Activated naive CD4-positive, alpha-beta T cell treated with anti-CD3 and anti-CD28 coated beads for 36 hours (primary cell): ENCODE measurements at places on chromosomes 1 and 21. TPM values are rescaled to one million over a fixed set of nuclear protein-coding genes. Genes with fewer than 3 reads are reported as not detected.

DNA sequence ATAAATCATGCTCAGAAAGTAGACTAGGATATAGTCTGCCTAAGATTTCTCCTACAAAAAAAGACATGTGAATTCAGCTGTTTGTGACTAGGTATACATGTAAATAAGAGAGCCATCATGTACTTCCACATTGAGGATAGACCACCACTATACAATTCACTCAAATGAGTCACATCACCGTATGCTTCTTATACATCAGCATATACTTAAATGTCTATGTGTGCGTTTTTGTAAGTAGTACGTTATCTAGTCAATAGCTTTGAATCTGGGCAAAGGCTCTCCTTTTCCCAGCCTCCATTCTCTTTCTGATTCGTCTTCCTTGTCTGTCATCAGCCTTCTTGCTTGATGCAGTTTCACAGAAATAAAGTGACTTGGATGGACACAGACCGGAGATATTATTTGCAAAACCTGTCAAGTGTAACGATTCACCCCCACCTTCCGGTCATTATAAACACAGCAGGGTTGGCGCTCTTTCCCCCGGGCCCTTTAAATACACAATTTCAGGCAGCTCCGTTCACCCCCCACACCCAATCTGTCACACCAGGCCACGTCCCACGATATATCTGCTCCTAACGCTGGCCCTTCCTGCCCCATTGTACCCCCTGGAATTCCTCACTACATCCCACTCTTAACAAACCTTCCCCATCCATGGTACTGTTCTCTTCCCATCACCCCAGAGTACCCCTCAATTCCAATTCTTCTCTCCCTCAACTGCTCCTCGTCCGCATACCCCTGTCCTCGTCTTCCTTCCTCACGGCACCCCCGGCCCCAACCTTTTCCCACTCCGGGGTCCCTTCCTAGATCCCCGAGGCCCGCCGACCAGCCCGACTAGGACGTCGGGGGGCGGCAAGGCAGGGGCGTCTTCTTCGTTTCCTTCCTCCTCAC, 636 bp downstream of the VAMP4 start:
- peaks cover 40% of the 10 kb centered on the region for H3K4me1 ChIP-seq
- no peaks in the 10 kb centered on the region for H3K27me3 ChIP-seq
- peaks cover 11% of the 10 kb centered on the region for H3K36me3 ChIP-seq
- peak; percentile 67 for DNase-seq
- peak overlapping the region; percentile 96 for H3K4me3 ChIP-seq

- DNase-seq = no peak
- no peaks in the 10 kb centered on the region for H3K27me3 ChIP-seq
- no peak overlapping the region for H3K4me3 ChIP-seq
Observed at GRCh38 chr1:40704817-40705733, 13.6 kb downstream of the NFYC start.

DNA sequence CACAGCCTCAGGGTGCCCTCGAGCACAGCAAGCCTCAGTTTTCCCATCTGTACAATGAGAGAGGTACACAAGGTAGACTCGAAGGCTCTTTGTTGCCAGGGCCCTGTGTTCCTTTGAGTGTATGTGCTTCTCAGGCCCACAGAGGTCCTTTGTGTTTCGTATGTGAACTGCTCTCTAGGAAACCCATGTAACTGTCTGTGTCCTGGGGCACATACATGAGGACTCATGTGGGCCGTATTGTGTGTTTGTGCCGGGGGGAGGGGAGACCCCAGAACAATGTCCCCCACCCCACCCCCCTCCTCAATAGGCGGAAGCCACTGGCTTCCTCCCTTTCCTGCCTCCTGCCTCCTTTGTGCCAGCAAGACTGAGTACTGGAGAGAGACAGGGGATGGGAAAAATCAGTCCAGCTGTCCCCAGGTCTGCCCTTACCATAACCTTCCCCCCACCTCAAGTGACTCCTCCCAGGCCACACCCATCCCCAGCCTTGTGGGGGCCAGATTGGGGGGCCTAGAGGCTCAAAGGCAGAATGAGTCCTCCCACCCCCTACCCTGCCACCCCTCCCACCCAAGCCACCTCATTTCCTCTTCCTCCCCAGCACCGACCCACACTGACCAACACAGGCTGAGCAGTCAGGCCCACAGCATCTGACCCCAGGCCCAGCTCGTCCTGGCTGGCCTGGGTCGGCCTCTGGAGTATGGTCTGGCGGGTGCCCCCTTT, at the start of gene TIE1:
Gene TIE1, plus strand, starts transcription at position 605 of the 717 bp plus-strand sequence. Its CDS starts 90 bp downstream, at position 695.
- DNase-seq = no peak
- H3K27ac ChIP-seq = no peak within 1 kb of the TSS
- no peaks in the 10 kb centered on the region for H3K27me3 ChIP-seq
- peaks cover 7% of the 10 kb centered on the region for H3K4me1 ChIP-seq

- no peak overlapping the region for H3K27ac ChIP-seq
- no peaks in the 10 kb centered on the region for H3K36me3 ChIP-seq
- no peak for DNase-seq
- no peaks in the 10 kb centered on the region for H3K4me1 ChIP-seq
- peaks cover 3% of the 10 kb centered on the region for H3K27me3 ChIP-seq
Observed at GRCh38 chr1:61226791-61227567, 144.6 kb downstream of the NFIA start.

- no peak overlapping the region for H3K27ac ChIP-seq
- H3K4me3 ChIP-seq = no peak overlapping the region
- DNase-seq = no peak
- H3K4me1 ChIP-seq = no peaks in the 10 kb centered on the region
Observed at GRCh38 chr21:18940791-18941190, 537.2 kb upstream of the TMPRSS15 start.

- DNase-seq = no peak
- H3K4me1 ChIP-seq = no peaks in the 10 kb centered on the region
- no peaks in the 10 kb centered on the region for H3K36me3 ChIP-seq
- H3K4me3 ChIP-seq = no peak overlapping the region
- H3K27me3 ChIP-seq = no peaks in the 10 kb centered on the region
Observed at GRCh38 chr1:177744906-177745305, 225.0 kb downstream of the SEC16B start.

GRCh38 chr1:20640183-20640597, 6.9 kb downstream of the PINK1 start:
- no peaks in the 10 kb centered on the region for H3K36me3 ChIP-seq
- H3K27me3 ChIP-seq = no peaks in the 10 kb centered on the region
- peaks cover 2% of the 10 kb centered on the region for H3K4me1 ChIP-seq

GRCh38 chr1:228071839-228072657, 10.5 kb upstream of the ARF1 start:
- no peaks in the 10 kb centered on the region for H3K4me1 ChIP-seq
- no peak overlapping the region for H3K27ac ChIP-seq
- H3K36me3 ChIP-seq = no peaks in the 10 kb centered on the region
- H3K4me3 ChIP-seq = no peak overlapping the region

DNA sequence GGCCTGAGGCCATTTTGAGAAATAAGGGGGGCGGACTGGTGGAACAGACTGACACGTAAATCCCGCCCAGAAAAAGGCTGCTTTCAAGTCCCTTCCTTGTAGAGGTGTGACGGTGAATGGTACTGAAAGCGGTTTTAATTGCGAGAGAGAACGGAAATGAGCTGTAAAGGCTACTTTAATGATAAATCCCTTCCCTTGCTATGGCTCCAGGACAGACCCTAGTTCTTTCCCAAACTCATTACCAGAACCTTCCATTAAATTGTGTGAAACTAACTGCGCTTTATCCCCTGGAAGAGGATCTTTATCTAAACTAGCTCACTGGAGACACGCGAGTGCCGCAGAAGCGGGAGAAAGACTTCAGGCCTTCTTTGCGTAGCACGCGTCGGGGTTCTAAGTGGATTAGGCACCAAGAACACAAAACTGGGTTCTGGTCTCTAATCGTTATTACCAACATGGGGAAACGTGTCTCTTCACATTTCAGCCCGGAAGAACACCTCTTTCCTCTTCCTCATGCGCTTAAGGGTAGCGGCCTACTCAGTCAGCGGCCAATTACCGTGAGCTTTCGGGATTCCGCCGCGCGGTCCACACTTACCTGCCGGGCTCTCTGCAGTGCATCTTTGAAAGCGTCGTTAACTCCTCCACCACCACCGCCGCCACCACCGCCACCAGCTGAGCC, 441 bp downstream of the FUBP1 start:
- H3K27ac ChIP-seq = no peak overlapping the region
- H3K4me1 ChIP-seq = peaks cover 45% of the 10 kb centered on the region
- DNase-seq = peak; percentile 89

DNA sequence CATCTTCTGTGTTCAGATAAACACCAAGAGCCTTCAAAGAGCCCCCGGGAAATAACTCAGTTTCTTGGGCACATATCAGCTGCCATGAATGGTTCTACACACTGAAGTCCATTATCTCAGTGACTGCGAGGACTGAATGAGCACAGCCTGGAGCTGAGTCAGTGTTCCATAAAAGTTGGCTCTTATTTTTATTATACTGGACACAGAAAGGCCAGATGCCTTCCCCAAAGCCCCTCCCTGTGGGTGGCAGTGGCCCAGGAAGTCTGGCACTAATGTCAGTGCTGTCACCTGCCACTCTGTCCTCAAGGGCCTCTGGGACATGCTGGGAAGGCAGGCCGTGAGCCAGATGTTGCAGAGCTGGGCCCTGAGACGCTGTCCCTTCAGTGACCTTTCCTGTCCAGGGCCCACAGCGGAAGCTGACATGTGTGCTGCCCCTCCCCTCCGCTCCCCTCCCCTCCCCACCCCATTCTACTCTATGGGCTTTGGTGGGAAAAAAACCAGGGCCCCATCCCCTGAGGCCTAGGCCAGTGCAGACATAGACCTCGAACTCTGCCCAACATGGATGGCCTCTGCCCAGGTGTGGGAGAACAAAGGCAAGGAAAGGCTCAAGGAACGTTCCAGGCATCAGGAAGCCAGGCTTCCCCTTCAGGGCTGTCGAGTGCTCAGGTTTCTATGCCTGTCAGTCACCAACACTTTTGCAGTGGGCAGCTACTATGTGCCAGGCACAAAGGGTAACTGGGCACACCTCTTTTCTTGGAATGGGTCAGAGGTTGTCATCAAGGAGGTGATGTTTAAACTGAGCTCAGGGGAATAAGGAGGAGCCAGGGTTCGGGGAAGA, 22.4 kb upstream of the NPPB start:
- no peaks in the 10 kb centered on the region for H3K4me1 ChIP-seq
- H3K36me3 ChIP-seq = no peaks in the 10 kb centered on the region
- no peak overlapping the region for H3K27ac ChIP-seq
- no peak for DNase-seq
- H3K27me3 ChIP-seq = peaks cover 4% of the 10 kb centered on the region

- H3K27me3 ChIP-seq = peaks cover 2% of the 10 kb centered on the region
- H3K27ac ChIP-seq = no peak overlapping the region
- no peak for DNase-seq
- no peaks in the 10 kb centered on the region for H3K4me1 ChIP-seq
Observed at GRCh38 chr21:27759820-27760219, 792.9 kb upstream of the ADAMTS5 start.

GRCh38 chr1:200226268-200226968, 183.4 kb downstream of the ZNF281 start:
- DNase-seq = peak; percentile 70
- peak overlapping the region; percentile 3 for H3K4me3 ChIP-seq
- H3K4me1 ChIP-seq = peaks cover 17% of the 10 kb centered on the region
- H3K27ac ChIP-seq = peak overlapping the region; percentile 64
- peaks cover 4% of the 10 kb centered on the region for H3K27me3 ChIP-seq
- H3K36me3 ChIP-seq = no peaks in the 10 kb centered on the region

DNA sequence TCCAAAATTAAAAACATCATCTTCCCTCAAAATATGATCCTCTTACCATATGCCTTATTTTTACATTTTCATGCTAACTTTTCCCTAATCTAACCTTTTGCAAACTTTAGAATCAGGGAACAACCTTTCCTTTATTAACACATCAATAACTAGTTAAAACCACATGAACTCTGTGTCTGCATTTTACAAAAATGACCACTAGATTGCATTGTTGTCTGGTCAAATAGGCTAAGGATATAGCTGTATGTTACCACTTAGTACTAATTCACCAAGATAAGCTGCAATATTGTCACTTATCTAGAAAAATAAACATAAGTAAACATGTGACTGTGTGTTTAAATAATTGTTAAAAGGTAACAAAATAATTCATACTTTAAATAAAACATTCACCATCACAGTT, 82.3 kb downstream of the DENND1B start:
- H3K27me3 ChIP-seq = no peaks in the 10 kb centered on the region
- peaks cover 16% of the 10 kb centered on the region for H3K36me3 ChIP-seq
- no peak overlapping the region for H3K4me3 ChIP-seq
- H3K27ac ChIP-seq = no peak overlapping the region
- H3K4me1 ChIP-seq = peaks cover 17% of the 10 kb centered on the region

DNA sequence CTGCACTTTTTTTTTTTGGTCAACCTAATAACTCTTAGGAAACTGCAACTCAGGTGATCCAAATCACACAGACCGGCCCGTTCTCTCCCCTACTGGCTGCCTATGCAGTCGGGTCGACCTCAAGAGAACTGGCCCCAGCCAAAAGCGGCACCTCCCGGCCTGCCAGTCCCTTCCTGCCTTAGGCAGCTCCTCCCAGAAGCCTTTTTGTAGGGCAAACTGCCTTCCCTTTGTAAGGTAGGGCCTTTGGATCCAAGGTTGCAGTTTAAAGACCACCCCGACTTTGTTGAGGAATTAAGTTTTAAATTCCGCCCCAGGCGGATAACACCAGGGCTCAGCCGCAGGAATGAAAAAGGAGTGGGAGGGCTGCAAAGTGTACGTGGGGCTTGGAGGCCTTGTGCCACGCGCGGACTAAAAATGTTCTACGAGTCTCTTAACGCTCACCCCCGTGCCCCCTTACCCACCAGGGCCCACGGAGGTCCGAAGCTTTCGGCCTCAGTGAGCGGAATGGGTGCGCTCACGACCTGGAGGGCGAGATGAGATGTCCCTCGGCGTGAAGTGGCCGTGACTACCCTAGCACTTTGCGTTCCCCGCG, 642 bp upstream of the ST3GAL3 start:
- peak overlapping the region; percentile 86 for H3K4me3 ChIP-seq
- DNase-seq = peak; percentile 35
- H3K4me1 ChIP-seq = peaks cover 30% of the 10 kb centered on the region
- no peaks in the 10 kb centered on the region for H3K27me3 ChIP-seq
- peak overlapping the region; percentile 53 for H3K27ac ChIP-seq

DNA sequence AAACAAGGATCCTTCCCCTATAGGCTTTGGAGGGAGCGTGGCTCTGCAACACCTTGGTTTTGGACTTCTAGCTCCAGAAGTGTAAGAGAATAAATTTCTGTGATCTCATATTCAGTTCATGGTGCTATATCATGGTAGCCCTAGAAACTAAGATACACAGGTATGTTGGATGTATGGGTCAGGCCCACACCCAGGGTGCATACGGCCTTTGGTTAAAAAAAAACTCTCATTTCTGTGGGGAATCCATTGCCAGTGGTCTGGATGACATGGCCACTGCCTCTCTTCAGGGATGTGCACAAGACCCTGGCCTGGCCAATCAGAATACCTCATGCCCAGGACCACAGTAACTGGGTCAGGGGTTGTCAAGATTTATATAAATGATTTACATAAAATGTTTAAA, 56.8 kb upstream of the CD34 start:
- H3K4me3 ChIP-seq = no peak overlapping the region
- H3K27ac ChIP-seq = no peak overlapping the region

DNA sequence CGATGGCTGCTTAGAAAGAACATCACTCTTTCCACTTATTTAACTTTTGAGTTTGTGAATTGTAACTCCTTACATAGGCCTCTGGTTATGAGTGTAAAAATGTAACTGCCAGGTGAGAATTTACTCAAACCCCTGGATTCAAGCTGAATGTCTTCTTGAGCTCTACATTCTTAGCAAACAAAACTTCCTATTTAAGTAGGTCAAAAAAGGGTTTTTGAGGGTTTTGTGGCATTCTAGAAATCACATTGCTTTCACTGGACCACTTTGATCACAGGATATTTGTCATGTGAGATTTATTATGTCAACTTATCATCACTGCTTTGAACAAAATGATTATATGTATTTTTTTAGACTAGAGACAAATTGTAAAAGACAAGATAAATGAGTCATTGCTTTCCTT, 5.7 kb downstream of the IL23R start:
- H3K36me3 ChIP-seq = peaks cover 55% of the 10 kb centered on the region
- H3K4me3 ChIP-seq = peak overlapping the region; percentile 75
- peaks cover 72% of the 10 kb centered on the region for H3K4me1 ChIP-seq

FNDC5 gene
- total RNA-seq = not detected

CCDC30 gene
- total RNA-seq = 1.4 TPM

KLHDC7A gene
- not detected for total RNA-seq

MASP2 gene
- 0.17 TPM for total RNA-seq

ATP6V1G3 gene
- not detected for total RNA-seq
